ENCODE measurements at places on chromosomes 2 and 18. TPM values are rescaled to one million over a fixed set of nuclear protein-coding genes. Genes with fewer than 3 reads are reported as not detected.

GRCh38 chr2:227889336-227889735, 17.9 kb downstream of the DAW1 start:
- no peak for DNase-seq

DNA sequence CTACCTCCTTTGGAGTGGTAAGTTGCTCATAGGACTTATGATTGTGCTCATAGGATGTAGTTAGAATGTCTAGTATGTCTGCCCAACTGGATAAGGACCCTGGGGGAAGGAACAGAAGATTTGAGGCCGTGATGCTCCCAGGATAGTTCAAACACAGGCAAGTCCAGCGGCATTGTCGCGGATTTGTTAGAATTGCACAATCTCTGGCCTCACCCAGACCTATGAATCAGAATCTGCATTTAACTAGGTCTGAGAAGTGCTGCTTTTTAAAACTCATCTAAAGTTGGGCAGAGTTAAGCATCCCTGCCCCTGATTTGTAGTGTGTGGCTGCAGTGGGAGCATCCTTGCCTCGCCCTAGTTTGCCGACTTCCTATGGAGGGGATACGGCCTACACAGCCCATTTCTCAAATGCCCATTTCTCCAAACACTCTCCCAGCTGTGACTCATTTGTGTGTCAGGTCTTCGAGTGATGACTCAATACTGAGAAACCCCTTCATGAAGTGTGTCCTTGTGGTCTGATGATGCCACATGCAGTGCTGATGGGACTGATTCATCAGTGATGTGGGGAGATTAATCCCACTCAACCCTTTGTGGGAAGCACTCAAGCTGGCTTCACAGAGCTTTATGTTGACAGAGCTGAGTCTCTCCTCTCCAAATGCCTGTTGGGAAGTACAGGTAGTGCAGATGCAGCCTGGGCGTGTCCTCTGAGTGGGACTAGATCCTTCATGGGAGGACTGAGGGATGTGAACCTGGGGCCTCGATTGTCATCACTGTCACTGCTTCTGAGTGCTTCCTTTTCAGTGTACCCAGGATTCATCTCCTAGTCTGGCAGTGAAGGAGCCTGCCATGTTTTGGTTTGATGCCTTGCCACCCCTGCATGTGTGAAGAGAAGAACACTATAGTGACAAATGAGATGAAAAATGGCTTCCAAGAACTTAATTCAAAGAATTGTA, 18.7 kb downstream of the SMIM21 start:
- peak; percentile 97 for DNase-seq

- no peak for DNase-seq
These were observed 573.7 kb downstream of the THSD7B start for GRCh38 chr2:137339051-137339450.

Gene RGPD3
- total RNA-seq: 0.21 TPM
